Epithelial cell of proximal tubule (primary cell): ENCODE measurements at places on chromosomes 3 and 15.
A peak's percentile ranks its signal among the peaks of the same experiment; 100 is the strongest.

GRCh38 chr3:140341817-140342403 is 336.0 kb upstream of the TRIM42 start:
- DNase-seq = no peak

DNA sequence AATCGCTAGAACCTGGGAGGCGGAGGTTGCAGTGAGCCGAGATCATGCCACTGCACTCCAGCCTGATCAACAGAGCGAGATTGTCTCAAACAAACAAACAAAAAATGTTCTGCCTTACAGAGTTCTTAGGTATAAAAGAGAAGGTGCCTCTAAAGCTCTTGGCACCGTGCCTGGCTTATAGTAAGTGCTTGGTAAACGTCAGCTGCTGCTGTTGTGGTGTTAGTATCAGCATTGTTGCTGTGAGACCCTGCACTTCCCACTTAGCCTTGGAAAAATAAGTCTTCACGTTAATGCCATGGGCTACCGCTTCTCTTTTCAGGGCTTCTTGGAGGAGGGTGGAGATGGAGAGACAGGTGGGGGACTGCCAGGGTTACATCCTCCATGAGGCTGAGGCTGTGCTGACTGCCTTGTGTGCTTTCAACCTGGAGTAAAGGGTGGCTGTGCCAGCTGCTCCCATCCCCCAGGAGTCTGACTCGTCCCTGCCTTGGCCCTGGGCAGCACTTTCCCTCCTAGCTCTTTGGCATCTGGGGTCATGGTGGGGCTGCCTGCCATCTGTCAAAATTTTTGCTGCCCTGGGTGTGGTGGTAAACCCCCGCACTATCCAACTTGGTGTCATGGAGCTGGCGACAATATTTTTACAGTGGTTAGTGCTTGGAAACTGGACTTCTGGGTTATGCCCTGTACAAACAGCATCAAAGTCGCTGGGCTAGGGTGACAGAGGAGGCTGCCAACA is 17.8 kb downstream of the FLNB start:
- no peak for DNase-seq

- no peak for DNase-seq
These were observed 130.4 kb upstream of the CRBN start for GRCh38 chr3:3309887-3310286.

DNA sequence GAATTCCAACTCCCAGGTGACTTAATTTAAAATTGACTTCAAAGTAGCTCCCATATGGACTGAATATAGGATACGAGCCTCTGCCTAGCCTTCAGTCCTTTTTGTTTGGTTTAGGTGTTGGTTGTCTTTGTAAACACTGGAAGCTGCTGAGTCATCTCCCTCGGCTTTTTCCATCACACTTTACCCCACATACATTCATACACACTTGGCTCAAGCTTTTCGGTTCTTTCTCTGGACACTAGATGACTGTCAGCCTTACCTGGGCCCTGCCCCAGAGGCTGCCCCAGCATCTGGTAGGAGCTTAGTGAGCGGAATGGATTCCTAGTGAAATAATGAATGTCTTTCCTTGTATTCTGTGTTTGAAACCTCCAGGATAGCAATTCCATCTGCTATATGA is 201.5 kb upstream of the IL12A start:
- DNase-seq = no peak

DNA sequence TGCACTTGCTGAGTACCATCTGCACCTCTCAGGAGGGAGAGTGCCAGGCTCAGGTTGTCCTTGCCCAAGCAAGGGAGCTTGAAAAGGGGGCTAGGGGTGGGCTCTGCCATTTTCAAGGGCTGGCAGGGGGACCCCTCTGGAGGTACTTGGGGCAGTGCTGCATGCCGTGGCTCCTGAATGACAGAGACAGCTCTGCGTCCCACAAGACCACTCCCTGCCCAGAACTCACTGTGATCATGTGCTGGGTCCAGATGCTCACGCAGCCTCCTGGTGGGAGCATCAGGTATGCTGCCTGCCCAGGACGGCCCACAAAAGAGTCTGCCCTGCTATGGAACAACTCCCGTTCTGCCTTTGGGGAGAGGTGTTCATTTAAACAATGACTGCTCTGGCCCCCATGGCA is 165.2 kb downstream of the GOLGA6L4 start:
- DNase-seq = no peak

DNA sequence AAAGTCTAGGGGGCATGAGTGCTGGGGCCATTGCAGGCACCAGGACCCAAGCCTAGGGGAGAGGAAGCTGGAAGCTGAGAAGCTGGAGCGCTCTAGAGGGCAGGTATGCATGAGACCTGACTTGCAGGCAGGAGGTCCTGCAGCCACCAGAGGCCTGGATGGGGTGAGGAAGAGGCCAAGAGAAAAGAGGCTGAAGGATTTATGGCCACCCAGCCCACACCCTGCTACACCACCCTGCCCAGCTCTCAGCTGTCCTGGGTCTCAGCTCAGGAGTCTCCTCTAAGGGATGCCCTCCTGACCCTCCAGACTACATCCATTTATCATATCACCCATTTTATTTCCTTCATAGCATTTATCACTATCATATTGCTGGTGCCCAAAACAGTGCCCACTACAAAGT is 36.5 kb downstream of the RPN1 start:
- DNase-seq = no peak

DNA sequence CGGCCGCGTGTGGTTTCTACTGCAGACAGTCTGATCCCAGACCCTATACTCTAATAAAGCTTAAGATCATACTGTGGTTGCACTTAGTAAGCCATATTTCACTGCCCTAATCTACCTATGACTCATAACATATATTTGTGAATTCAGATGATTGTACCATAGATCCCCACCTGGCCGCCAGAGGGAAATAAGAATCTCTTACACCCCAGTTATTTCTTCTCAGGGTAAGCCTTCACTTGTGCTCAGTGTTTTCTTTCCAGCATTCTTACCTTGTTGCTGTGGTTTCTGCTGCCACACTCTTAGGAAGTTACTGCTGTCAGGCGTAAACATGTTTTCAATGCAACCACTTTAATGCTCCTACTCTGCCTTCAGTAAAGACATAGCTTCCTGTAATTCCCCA is 105.9 kb downstream of the B3GALNT1 start:
- no peak for DNase-seq

DNA sequence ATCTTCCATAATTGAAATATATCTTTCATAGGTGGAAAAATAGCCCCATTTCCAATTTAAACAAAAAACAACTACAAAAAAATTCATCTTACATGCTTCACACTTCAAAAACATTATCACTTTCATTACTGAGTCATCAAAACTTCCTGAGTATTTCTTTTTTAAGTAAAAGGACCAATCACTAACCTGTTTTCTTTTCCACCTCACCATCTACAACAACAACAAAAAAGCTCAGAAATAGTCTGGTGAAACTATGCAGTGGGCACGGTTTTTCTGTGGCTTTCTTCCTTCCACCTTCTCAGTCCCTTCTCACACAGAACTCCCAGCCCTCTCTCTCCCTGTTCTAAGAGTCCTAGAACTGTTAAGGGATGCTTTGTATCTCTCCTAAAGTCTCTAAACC is 20.3 kb upstream of the TNIK start:
- DNase-seq = no peak

DNA sequence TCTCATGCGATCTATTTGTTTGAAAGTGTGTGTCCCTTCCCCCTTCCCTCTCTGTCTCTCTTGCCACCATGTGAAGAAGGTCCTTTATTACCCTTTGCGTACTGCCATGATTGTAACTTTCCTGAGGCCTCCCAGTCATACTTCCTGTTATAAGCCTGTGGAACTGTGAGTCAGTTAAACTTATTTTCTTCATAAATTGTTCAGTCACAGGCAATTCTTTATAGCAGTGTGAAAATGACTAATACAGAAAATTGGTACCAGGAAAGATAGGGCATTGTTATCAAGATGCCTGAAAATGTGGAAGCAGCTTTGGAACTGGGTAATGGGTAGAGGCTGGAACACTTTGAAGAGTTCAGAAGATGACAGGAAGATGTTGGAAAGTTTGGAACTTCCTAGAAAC is 743.7 kb upstream of the NECTIN3 start:
- no peak for DNase-seq

- DNase-seq = no peak
These were observed 48.5 kb upstream of the MLF1 start for GRCh38 chr3:158522221-158523136.

DNA sequence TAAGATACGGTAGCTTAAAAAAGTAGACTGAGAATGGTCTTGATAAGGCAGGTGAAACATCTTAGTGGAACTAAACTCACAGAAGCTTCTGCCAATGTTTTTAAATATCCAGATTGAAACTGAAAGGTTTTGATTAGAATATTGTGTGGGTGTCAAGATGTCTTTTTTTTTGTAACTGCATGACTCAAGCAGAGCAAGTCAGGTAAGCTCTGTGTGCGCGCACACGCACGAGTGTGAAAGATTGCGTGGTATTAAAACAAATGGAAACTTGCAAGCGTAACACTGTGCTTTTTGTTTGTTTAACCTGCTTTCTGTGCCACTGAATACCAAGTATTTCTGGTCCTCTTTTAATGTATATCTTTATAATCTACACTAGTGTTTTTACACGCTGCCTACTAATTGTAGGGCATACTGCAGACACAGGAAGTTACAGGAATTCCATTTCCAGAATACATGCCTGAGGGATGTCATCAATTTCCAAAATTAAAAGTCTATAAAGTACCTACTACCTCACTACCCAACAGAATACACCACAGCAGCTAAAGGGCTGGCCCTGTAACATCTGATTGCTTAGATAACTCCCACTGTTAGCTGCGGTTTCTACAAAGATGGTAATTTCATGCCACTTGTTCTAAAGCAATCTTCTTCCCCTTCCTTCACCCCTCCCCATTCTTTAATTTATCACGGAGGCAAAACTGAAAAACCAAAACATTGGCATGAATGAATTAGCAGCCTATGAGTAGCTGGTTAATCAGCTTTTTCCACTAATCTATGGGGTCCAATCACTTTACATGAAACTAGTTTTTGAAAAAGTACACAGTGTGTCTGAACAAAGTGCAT is 472.8 kb downstream of the SHQ1 start:
- no peak for DNase-seq

DNA sequence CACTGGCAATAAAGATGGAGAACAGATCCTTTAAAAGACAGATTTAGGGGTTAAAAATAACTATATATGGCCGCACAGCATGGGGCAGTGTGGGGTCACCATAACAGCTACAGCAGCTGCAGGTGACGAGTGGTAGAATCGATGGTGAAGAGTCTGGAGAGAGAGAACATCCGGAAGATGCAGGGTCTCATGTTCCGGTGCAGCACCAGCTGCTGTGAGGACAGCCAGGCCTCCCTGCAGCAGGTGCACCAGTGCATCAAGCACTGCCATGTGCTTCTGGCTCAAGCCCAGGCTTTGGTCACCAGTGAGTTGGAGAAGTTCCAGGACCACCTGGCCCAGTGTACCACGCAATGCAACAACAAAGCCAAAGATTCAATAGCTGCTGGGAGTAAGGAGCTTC is 93.7 kb upstream of the IMPG2 start:
- no peak for DNase-seq

GRCh38 chr3:49799761-49800160 is at the start of gene CDHR4:
Gene CDHR4 (minus strand): TSS chr3:49799873. CDS start chr3:49799812, 61 bp downstream.
- peak; percentile 35 for DNase-seq

DNA sequence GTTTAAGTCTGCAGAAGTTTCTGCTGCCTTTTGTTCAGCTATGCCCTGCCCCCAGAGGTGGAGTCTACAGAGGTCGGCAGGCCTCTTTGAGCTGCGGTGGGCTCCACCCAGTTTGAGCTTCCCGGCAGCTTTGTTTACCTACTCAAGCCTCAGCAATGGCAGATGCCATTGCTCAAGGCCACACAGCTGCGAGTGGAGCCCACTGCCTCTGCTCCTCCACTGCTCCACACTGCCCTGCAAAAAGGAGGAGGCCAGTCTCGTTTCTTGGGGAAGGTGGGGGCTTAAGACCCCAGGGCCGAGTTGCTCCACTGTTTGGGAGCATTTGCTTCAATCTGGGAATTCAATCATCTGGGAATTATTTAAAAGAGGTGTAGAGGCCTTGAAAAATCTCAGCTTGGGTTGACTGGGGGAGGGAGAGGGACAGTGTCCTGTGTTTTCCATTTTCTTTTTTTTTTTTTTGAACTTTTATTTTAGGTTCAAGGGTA is 144.6 kb upstream of the MEF2A start:
- no peak for DNase-seq

DNA sequence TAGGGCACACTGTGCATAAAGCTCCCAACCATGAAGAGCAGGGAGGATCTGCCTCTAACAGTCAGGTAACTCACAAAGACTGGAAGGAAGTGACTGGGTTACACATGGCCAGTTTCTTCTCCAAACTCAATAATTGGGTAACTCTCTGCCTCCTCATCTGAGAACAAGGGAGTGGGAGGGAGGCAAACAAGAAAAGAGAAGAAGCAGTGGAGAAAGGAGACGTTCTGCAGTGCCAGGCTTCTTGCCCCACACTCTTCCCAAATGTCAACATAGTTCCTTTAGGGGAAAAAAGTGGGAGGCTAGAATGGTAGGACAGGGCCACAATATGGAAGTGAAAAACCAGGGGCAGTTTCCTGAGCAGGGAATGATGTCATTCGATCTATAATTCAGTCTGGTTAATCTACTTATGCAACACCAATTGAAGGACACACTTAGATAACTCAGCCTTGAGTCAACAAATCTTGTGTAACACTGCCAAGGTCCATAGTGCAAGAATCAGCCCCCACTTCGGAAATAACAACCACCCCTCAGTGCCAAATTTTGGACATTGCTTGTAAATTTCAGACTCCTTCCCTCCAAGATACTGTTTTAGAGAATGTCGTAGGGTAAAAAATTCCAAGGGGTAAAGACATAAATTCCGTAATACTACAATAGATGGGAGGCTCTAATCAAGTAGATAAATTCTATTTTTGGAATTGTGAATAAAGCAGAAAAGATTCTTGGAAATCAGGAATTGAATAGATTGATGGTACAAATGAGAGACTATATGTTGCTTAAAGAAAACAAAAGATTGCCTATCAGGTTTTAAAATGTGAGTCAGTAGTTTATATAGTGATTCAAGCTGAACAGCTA is 143.0 kb downstream of the LPP start:
- peak; percentile 96 for DNase-seq

DNA sequence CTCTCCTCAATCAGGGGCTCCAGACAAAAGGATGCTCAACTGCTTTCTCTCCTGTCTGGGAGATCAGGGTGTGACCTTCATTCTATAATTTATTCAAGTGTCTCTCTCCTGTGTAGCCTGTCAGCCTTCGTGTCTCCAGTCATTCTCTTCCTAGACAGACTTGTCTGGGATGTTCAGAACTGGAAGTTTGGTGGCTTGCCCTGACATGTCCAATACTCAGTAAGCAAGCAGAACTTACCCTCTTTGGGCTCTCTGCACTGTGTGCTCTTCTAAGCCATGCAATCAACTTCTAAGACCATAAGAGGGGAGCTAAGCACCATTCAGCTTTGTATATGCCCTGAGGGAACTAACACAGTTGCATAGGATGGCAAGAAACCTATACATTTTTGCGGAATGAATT is 14.1 kb downstream of the ACKR2 start:
- no peak for DNase-seq

GRCh38 chr3:60979461-60980341 is 271.6 kb downstream of the FHIT start:
- DNase-seq = no peak

GRCh38 chr3:172044833-172045585 is 5.6 kb downstream of the FNDC3B start:
- DNase-seq = no peak
